ENCODE measurements at places on chromosomes 3 and 15.

- H3K4me3 ChIP-seq: no peak overlapping the region
- H3K36me3 ChIP-seq: no peaks in the 10 kb centered on the region
- H3K27ac ChIP-seq: no peak overlapping the region
- no peak for DNase-seq
These were observed 2.1 kb upstream of the TMEM212 start for GRCh38 chr3:171840811-171841619.

DNA sequence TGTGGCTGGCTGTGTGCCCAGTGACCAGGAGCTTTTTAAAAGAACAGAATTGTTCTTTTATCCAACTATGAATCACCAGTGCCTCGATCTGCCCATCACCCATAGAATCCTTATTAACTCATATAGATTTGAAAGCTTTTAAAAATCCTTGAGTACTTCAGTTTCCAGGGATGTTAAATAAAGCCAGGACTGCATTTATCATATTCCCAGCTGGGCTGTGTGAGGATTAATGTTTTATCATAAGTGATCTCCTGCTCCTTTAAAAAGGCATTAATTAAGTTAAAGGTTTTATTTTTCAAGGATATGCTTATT lies 234.0 kb downstream of the MYRIP start:
- no peak overlapping the region for H3K4me3 ChIP-seq
- no peak for DNase-seq
- no peaks in the 10 kb centered on the region for H3K4me1 ChIP-seq
- no peaks in the 10 kb centered on the region for H3K27me3 ChIP-seq
- no peaks in the 10 kb centered on the region for H3K36me3 ChIP-seq
- no peak overlapping the region for H3K27ac ChIP-seq

- H3K4me3 ChIP-seq: no peak overlapping the region
- no peak overlapping the region for H3K27ac ChIP-seq
- H3K36me3 ChIP-seq: peaks cover 8% of the 10 kb centered on the region
These were observed 23.6 kb downstream of the KCNMB3 start for GRCh38 chr3:179227349-179227748.

DNA sequence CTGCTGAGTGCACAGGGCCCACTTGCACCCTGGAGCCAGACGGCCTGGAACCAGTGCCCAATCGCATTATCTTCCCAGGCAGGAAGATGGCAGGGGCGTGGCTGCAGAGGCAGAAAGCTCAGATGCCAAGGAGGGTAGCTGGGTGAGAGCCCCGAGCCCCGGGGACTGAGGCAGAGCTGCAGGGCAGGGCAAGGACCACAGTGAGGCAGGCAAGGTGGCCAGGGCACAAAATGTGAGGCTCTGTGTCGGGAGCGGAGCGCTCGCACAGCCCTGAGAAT lies 1.6 kb upstream of the CCDC33 start:
- peaks cover 16% of the 10 kb centered on the region for H3K4me1 ChIP-seq
- no peak for DNase-seq
- peaks cover 5% of the 10 kb centered on the region for H3K27me3 ChIP-seq
- H3K4me3 ChIP-seq: no peak overlapping the region

DNA sequence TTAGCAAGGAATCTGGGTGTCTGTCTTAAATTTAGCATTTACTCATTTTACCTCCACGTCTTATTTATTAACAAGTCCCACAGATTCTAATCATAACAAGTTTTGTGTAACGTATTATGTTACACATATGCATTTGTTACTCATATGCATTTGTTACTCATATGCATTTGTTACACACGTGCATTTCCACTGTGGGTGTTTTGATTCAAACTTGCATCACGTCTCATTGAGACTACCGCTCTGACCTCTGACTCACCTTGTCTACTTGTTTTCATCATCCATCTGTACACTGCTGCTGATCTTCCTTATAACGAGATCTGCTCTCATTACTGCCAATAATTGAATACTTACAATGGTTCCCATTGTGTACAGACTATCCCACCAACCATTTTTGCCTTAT lies 1141.4 kb downstream of the TBL1XR1 start:
- no peaks in the 10 kb centered on the region for H3K4me1 ChIP-seq
- no peak overlapping the region for H3K4me3 ChIP-seq
- H3K36me3 ChIP-seq: no peaks in the 10 kb centered on the region

DNA sequence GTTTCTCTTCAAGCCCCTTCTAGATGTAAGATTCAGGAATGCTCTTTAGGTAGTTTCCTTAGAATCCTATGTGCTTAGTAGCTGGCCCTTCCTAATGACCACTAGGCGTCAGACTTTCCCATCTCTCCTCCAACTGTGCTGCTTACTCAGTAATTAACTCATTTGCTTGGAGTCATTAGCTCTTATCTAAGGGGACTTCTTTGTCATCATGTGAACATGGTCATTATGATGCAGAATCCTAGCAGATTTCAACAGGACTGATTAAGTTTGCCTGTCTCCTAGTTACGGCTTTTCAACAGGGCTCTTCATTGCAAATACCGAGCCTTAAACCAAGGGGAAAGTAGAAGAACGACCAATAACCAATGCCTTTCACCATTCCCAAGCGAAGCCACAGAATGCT lies 46.4 kb downstream of the GJD2 start:
- H3K36me3 ChIP-seq: no peaks in the 10 kb centered on the region
- no peak for DNase-seq
- no peak overlapping the region for H3K27ac ChIP-seq
- no peaks in the 10 kb centered on the region for H3K4me1 ChIP-seq

DNA sequence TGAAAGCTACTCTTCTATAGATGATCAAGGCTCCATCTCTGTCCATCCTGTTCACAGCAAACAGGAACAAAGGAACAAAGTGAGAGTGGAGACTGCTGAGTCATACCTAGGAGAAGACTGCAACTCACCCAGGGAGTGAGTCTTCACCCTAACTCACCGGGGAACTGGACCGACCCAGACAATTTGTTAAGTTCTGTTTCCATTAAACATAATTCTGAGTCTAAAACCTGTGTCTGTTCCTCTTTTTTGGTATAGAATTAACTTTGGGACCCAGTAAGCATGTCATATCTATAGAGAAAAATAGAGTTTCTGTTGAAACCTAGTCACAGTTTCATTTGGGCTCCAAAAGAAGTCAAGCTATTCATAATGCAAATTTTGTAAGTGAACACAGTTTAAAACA lies 21.6 kb downstream of the CCDC80 start:
- H3K27ac ChIP-seq: no peak overlapping the region
- H3K27me3 ChIP-seq: no peaks in the 10 kb centered on the region
- no peaks in the 10 kb centered on the region for H3K36me3 ChIP-seq
- H3K4me3 ChIP-seq: no peak overlapping the region
- DNase-seq: no peak
- H3K4me1 ChIP-seq: peaks cover 4% of the 10 kb centered on the region

DNA sequence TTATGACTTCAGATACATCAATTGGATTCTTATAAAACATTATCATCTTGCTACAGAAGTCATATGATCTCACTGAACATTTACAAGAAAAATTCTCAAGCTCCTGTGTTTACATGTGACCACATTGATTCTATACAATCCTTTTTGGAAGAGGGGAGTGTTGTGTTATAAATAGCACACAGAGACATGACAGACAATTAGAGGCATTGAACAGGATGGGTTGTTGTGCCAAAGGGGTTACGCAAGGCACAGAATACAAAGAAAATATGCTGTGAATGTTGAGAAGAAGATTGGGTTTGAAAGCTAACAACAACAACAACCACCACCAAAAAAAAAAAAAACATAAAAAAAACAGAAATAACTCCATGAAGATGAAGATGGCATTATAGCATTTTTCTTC lies 32.5 kb upstream of the TBL1XR1 start:
- H3K27ac ChIP-seq: no peak overlapping the region
- no peaks in the 10 kb centered on the region for H3K27me3 ChIP-seq
- H3K36me3 ChIP-seq: no peaks in the 10 kb centered on the region
- H3K4me1 ChIP-seq: no peaks in the 10 kb centered on the region

DNA sequence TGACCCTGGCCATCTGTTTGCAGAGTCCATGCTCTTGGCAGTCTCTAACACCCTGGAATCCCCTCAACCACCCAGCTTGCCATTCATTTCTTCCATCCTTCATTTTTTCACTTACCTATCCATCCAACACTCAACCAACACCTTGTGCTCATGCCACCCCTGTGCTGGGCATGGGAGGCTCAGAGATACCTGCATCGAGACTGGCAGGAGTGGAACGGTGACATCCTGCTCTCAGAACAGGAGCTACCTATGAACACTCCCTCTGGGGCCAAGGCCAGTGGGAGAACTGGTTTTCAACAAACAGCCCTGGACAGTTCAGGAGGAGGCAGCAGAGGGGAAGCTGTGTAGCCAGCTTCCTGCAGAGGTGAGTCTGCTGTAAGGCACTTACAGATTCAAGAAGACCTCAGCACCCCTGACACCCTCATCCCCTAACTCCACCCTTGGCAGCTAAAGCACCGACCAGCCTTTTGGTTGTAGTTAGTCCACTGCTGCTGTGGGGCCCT lies 19.5 kb upstream of the ATP2B2 start:
- no peak overlapping the region for H3K4me3 ChIP-seq
- no peaks in the 10 kb centered on the region for H3K36me3 ChIP-seq
- H3K27me3 ChIP-seq: no peaks in the 10 kb centered on the region
- peak; percentile 31 for DNase-seq
- H3K4me1 ChIP-seq: no peaks in the 10 kb centered on the region

DNA sequence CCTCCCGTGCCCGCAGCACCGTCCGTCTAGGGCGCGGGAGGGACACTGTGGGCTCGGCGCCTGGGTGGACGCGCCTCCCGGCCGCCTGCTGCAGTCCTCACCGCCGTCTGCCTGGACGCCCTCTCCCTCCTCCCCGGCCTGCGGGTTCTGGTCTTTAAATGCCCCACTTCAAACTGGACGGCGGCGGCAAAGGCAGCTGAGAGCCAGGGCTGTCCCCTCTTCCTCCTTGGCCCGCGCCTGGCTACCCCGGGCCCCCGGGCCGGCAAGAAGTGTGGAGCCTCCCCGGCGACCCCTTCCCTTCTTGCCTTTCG lies 426 bp downstream of the CBLB start:
- H3K4me3 ChIP-seq: peak overlapping the region; percentile 90
- no peaks in the 10 kb centered on the region for H3K36me3 ChIP-seq
- H3K27me3 ChIP-seq: no peaks in the 10 kb centered on the region
- H3K4me1 ChIP-seq: peaks cover 4% of the 10 kb centered on the region

GRCh38 chr3:188439080-188439479 lies 285.1 kb downstream of the LPP start:
- H3K27me3 ChIP-seq: no peaks in the 10 kb centered on the region
- no peak overlapping the region for H3K4me3 ChIP-seq

DNA sequence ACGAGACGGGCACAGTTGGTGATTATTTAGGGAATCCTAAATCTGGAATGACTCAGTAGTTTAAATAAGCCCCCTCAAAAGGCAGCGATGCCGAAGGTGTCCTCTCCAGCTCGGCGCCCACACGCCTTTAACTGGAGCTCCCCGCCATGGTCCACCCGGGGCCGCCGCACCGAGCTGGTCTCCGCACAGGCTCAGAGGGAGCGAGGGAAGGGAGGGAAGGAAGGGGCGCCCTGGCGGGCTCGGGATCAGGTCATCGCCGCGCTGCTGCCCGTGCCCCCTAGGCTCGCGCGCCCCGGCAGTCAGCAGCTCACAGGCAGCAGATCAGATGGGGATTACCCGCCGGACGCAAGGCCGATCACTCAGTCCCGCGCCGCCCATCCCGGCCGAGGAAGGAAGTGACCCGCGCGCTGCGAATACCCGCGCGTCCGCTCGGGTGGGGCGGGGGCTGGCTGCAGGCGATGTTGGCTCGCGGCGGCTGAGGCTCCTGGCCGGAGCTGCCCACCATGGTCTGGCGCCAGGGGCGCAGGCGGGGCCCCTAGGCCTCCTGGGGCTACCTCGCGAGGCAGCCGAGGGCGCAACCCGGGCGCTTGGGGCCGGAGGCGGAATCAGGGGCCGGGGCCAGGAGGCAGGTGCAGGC lies 318.0 kb downstream of the FGF12 start:
- peaks cover 23% of the 10 kb centered on the region for H3K27me3 ChIP-seq
- H3K4me3 ChIP-seq: peak overlapping the region; percentile 74

- H3K4me1 ChIP-seq: no peaks in the 10 kb centered on the region
- H3K4me3 ChIP-seq: no peak overlapping the region
- H3K36me3 ChIP-seq: no peaks in the 10 kb centered on the region
- no peak overlapping the region for H3K27ac ChIP-seq
- peaks cover 13% of the 10 kb centered on the region for H3K27me3 ChIP-seq
- DNase-seq: no peak
These were observed 100.1 kb downstream of the LRTM1 start for GRCh38 chr3:54827776-54828175.

GRCh38 chr3:12464181-12464580 lies 20.1 kb upstream of the TSEN2 start:
- no peak overlapping the region for H3K27ac ChIP-seq
- H3K36me3 ChIP-seq: no peaks in the 10 kb centered on the region
- H3K27me3 ChIP-seq: no peaks in the 10 kb centered on the region
- DNase-seq: no peak
- peaks cover 2% of the 10 kb centered on the region for H3K4me1 ChIP-seq

- no peak overlapping the region for H3K4me3 ChIP-seq
- H3K27me3 ChIP-seq: no peaks in the 10 kb centered on the region
- DNase-seq: no peak
These were observed 15.3 kb downstream of the SEC61A1 start for GRCh38 chr3:128067489-128067888.

- H3K4me3 ChIP-seq: no peak overlapping the region
- no peaks in the 10 kb centered on the region for H3K36me3 ChIP-seq
- H3K27ac ChIP-seq: no peak overlapping the region
- H3K27me3 ChIP-seq: no peaks in the 10 kb centered on the region
- no peak for DNase-seq
These were observed 189.2 kb upstream of the SETMAR start for GRCh38 chr3:4113811-4114522.

DNA sequence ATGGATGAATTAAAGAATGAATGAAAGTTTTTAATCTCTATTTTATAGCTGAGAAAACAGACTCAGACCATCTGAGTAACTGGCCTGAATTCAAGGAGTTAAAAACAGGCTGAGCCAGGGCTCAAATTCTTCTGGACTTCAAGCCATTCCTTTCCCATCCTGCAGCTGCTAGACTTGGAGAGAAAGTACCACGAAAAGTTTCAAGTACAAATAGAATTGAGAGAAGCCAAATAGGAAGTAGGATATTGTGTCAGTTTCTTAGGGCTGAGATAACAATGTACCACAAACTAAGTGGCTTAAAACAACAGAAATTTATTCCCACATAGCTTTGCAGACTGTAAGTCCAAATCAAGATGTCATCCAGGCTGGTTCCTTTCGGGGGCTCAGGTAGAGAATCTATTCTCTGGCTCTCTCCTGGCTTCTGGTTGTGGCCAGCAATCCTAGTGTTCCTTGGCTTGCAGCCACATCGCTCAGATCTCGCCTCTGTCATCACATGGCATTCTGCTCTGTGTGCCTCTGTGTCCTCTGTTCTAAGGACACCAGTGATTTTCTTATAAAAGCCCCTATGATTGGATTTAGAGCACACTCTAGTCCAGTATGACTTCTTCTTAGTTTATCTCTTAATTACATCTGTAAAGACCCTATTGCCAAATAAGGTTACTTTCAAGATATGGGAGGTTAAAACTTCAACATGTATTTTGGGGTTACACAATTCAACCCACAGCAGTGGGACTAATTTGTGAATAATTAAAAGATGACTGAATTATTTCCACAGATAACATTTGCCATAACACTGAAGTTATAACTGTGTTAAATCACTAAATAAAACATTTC lies 25.7 kb upstream of the GOLIM4 start:
- no peak overlapping the region for H3K4me3 ChIP-seq
- no peaks in the 10 kb centered on the region for H3K4me1 ChIP-seq
- no peaks in the 10 kb centered on the region for H3K27me3 ChIP-seq
- H3K27ac ChIP-seq: no peak overlapping the region

- no peaks in the 10 kb centered on the region for H3K27me3 ChIP-seq
- no peak within 1 kb of the TSS for H3K4me3 ChIP-seq
These were observed at the start of gene AHSG for GRCh38 chr3:186612721-186613636. AHSG (plus strand) TSS chr3:186613060; CDS start chr3:186613142, 82 bp downstream.

GRCh38 chr3:185473290-185473815 lies 25.5 kb downstream of the TMEM41A start:
- no peak overlapping the region for H3K27ac ChIP-seq
- no peak overlapping the region for H3K4me3 ChIP-seq
- DNase-seq: no peak

GRCh38 chr3:6216135-6217026 lies 644.5 kb upstream of the GRM7 start:
- no peak for DNase-seq
- H3K36me3 ChIP-seq: no peaks in the 10 kb centered on the region

All from H1 (cell line).